ENCODE measurements at places on chromosomes 1 and 21. TPM values are rescaled to one million over a fixed set of nuclear protein-coding genes. Genes with fewer than 3 reads are reported as not detected.

DNA sequence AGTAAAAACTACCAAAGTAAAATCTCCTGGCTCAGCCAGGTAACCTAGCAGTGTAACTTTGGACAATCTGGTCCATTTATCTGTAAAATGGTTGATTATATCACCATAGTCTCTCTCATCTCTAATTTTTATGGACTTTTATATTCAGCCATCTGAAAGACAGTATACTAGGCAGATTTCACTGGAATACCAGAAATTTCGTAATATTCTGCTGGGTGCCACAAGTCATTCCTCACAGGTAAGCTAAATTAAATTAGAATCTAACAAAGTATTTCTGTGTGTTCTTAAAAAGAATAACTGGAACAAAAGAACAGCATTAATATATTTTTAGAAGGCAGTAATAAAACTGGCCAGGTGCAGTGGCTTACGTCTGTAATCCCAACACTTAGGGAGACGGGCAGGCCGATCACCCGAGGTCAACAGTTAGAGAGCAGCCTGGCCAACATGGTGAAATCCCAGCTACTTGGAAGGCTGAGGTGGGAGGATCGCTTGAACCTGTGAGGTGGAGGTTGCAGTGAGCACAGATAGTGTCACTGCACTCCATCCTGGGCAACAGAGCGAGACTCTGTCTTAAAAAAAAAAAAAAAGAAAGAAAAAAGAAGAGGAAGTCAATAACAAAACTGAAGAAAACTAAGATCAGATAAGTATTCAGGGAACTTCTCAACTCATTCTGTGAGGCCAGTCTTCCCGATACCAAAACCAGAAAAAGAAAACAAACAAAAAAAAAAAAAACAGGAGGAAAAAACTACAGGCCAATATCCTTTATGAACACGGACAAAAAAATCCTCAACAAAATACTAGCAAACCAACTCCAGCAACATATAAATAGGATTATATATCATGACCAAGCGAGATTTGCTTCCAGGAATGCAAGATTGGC lies 35.9 kb downstream of the PIK3R3 start:
- no peak for DNase-seq

GRCh38 chr1:245772739-245773138 lies 618.0 kb downstream of the KIF26B start:
- DNase-seq: no peak

DNA sequence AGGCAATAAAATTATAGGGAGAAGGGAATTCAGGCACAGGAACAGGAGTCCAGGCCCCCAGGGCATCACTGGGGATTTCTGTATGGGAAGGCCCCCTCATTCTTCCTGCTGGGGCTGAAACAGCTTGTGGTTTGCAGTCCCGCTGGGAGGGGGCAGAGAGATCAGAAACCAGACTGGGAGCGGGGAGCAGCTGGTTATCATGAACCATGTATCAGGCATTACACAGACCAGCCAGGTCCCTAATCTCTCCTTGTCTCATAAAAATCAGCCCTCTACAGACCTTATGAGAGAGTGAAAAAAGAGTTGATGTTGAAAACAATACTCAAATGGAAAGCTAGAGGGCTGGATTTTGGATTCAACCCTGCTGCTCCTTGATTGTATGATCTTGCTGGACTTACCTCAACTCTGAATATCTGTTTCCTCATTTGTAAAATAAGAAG lies 93.4 kb upstream of the F3 start:
- DNase-seq: no peak

DNA sequence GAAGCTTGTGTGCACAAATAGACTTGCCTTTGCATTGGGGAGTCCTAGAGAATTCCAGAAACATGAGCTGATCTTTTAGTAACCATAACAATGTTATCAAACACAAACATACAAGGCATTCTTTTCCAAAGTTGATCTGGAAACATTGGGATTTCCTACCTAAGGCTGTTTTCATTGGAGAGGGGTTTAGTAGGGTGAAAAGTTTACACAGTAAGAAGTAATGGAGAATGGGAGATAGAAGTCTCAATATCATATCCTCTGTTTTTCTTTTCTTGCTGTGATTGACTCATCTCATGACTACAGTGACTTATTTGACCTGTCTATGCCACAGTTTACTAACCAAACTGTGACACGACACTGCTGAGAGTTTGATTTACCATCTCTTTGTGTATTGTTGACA lies 65.6 kb upstream of the PLA2G4A start:
- no peak for DNase-seq

GRCh38 chr1:176626572-176627061 lies 163.6 kb downstream of the PAPPA2 start:
- no peak for DNase-seq

GRCh38 chr1:20705203-20705755 lies 12.5 kb downstream of the KIF17 start:
- no peak for DNase-seq

DNA sequence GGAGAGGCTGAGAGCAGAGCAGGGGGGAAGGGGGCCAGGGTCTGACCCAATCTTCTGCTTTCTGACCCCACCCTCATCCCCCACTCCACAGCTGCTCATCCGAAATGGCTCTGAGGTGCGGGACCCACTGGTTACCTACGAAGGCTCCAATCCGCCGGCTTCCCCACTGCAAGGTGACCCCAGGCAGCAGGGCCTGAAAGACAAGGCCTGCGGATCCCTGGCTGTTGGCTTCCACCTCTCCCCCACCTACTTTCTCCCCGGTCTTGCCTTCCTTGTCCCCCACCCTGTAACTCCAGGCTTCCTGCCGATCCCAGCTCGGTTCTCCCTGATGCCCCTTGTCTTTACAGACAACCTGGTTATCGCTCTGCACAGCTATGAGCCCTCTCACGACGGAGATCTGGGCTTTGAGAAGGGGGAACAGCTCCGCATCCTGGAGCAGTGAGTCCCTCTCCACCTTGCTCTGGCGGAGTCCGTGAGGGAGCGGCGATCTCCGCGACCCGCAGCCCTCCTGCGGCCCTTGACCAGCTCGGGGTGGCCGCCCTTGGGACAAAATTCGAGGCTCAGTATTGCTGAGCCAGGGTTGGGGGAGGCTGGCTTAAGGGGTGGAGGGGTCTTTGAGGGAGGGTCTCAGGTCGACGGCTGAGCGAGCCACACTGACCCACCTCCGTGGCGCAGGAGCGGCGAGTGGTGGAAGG lies 17.1 kb upstream of the HDAC1 start:
- DNase-seq: peak; percentile 70

- no peak for DNase-seq
Observed at GRCh38 chr1:182041615-182042014, 19.9 kb downstream of the ZNF648 start.

Gene CA6
- 0.16 TPM for polyA plus RNA-seq

Gene TFF3
- polyA plus RNA-seq: 48.3 TPM
